ENCODE measurements at places on chromosomes 7 and 10. TPM values are rescaled to one million over a fixed set of nuclear protein-coding genes. Genes with fewer than 3 reads are reported as not detected.
A peak's percentile ranks its signal among the peaks of the same experiment; 100 is the strongest.

MYL10 gene
- not detected for total RNA-seq

UMAD1 gene
- total RNA-seq, result 12.3 TPM

DNA sequence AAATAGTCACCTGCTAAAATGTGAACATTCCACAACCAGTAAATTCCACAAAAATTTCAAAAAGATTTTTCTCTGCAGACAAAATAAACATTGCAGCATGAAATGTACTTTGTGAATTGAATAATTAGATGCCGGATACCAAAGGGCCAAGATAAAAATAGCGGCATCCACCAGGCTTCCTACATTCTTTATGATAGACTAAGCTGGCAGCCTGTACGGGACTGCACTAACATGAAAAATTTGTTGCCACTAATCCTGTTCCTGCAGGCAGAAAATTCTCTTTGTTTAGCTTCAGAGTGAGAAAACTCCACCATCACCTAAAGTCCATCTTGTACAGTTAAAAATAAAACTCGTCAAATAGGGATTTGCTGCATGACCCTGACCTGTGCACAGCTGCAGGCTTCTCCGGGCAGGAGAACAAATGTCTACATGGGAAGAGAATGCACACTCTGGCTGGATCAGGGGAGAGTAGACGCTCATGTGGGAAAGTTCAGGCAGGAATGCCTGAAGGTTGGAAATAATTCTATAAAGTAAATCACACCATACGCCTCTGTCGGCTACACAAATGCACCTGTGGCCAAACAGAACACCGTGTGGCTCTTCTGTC lies 15.6 kb upstream of the ADO start:
- DNase-seq, result no peak

GRCh38 chr10:80046629-80047441 lies 31.6 kb upstream of the TMEM254 start:
- peak; percentile 60 for DNase-seq

DNA sequence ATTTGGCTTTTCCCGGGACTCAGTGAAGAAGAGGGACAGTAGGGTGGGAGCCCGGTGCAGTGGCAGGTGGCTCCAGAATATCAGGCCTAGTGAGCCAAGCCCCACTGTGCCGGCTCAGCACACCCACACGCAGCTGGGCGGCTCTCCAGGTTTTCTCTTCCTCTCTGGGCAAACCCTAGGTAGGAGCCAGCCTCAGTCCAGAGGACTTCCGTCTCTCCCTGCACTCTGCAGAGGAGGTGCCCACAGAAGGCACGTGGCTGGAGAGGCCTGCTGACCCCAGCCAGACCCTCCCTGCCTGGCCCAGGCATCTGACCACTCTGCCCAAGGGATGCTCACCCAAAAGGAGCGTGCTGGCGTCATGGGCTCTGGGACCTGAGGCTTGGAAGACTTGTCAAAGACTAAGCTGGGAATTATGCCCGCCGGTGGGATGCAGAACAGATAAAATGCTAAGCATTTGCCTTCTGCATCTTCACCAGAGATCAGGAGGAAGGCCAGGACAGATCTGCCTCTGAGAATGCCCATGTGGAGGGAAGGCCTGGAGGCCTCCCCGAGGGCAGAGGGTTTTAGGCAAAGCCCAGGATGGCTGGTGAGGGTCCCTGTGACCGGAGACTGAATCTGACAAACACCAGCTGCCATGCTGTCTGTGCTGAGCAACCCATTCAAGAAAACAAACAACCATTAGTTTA lies 40.2 kb downstream of the TCERG1L start:
- DNase-seq, result no peak

DNA sequence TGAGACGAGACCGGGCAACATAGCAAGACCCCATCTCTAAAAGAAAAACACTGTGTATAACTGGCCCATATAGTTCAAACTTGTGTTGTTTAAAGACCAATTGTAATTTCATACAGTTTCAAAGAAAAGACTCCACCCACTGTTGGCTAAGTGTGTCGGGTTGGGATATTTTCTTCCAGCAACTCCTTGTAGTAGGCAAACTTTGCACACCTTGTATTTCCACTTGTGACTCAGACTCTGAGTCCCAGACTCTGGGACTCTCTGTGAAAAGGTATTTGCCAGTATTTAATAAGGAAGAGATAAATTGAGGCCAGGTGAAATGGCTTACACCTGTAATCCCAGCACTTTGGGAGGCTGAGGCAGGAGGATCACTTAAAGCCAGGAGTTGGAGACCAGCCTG lies 29.3 kb upstream of the RHBDD2 start:
- no peak for DNase-seq

GRCh38 chr10:74189999-74190421 lies 39.0 kb downstream of the ADK start:
- DNase-seq, result no peak

All from natural killer cell (primary cell).